Heart right ventricle (tissue), 16 donors: ENCODE measurements at places on chromosomes 6 and 20. TPM values are rescaled to one million over a fixed set of nuclear protein-coding genes. Genes with fewer than 3 reads are reported as not detected.

- H3K27ac ChIP-seq = no peak overlapping the region
- H3K4me3 ChIP-seq = no peak overlapping the region
- H3K27me3 ChIP-seq = no peaks in the 10 kb centered on the region
- no peaks in the 10 kb centered on the region for H3K36me3 ChIP-seq
Observed at GRCh38 chr6:128161263-128161662, 260.4 kb upstream of the THEMIS start.

DNA sequence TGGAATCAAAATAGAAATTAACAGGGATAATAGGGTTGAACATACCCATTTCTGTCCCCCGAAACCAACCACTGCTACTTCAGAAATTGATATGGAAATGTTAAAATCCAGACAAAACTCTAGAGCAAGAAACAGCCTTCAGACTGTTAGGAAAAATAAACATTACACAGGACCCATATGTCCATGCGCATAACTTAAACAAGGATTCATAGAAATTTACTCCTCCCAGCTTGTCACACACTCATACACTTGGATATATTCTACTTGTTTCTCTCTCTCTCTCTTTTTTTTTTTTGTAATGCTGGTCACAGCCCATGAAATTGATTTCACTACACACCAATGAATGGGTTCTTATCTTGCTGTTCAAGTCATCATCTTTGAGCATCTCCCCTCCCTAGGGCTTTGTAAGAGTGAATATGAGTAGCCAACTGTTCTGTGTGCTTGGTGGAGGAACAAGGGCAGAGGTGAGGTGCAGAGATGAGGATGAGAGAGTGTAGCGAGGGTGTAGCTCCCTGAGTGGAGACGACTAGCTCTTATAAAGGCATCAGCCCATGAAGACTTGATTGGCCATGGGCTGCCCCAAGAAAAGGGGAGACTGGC is 61.8 kb upstream of the MLN start:
- peaks cover 16% of the 10 kb centered on the region for H3K27me3 ChIP-seq
- no peaks in the 10 kb centered on the region for H3K36me3 ChIP-seq
- DNase-seq = no peak
- H3K4me1 ChIP-seq = peaks cover 9% of the 10 kb centered on the region

DNA sequence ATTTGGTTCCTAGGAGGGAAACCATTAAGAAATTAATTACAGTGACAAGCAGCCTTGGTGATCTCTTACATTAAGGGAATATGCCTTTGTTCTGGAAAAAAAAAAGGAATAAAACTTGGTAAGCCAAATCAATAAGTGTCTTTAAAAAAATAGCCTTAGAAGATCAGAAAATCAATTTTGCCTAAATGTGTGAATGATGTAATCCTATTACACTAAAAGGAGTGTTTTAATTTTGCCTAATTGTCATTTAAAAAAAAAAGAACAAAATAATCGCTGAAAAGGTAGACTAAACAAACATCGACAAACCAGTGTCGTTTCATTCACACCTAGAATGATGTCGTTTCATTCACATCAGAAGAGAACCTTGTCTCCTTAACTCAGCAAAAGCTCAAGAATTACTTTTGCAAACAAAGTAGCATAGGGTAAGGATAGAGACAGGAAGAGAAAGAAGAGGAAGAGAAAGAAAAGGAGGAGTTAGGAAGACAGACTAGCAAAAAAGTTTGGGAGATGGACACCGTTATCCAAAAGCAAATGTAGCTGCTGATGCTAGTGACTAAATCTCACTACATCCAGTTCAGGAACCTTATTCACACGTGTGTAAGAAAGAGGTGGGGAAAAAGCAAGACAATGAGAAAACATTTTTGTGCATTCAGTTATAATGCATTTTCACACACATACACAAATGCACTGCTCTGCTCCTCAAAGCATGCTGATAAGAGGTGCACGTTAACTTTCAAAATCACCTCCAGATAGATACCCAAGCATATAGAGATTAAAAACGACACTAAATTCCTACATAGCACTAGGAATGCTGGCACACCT is 60.6 kb downstream of the HIVEP2 start:
- DNase-seq = no peak
- H3K36me3 ChIP-seq = no peaks in the 10 kb centered on the region
- H3K27me3 ChIP-seq = no peaks in the 10 kb centered on the region
- H3K4me1 ChIP-seq = peaks cover 61% of the 10 kb centered on the region

DNA sequence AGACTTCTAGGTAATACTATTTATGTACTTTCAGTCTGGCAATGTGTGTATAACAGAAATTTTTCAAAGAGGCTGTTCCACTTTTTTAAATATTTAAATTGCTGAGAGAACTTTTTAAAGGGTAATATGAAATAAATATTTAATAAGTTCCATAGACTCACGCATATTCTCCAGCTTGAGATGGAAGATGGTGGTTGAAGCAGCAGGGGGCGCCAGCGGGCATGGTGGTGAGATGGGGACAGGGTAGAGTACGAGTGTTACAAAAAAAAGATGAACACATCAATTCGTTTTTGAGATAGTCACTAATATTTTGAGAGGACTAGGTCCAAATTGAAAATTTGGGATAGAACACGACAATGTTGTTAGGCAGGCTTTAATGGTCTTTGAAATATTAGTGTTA is 68.4 kb downstream of the RSPO3 start:
- H3K4me1 ChIP-seq = no peaks in the 10 kb centered on the region
- H3K27ac ChIP-seq = no peak overlapping the region
- H3K27me3 ChIP-seq = no peaks in the 10 kb centered on the region
- DNase-seq = peak; percentile 69
- H3K4me3 ChIP-seq = no peak overlapping the region

DNA sequence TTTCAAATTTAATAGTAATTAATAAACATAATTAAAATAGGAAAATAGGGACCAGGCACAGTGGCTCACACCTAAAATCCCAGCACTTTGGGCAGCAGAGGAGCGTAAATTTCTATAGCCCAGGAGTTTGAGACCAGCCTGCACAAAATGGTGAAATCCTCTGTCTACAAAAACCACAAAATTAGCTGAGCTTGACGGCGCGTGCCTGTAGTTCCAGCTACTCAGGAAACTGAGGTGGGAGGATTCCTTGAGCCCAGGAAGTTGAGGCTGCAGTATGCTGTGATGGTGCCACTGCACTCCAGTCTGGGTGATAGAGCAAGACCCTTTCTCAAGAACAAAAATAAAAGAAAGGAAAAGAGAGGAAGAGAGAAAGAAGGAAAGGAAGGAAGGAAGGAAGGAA is 1387.0 kb upstream of the ADGRB3 start:
- no peaks in the 10 kb centered on the region for H3K4me1 ChIP-seq
- no peaks in the 10 kb centered on the region for H3K36me3 ChIP-seq
- no peak overlapping the region for H3K27ac ChIP-seq

DNA sequence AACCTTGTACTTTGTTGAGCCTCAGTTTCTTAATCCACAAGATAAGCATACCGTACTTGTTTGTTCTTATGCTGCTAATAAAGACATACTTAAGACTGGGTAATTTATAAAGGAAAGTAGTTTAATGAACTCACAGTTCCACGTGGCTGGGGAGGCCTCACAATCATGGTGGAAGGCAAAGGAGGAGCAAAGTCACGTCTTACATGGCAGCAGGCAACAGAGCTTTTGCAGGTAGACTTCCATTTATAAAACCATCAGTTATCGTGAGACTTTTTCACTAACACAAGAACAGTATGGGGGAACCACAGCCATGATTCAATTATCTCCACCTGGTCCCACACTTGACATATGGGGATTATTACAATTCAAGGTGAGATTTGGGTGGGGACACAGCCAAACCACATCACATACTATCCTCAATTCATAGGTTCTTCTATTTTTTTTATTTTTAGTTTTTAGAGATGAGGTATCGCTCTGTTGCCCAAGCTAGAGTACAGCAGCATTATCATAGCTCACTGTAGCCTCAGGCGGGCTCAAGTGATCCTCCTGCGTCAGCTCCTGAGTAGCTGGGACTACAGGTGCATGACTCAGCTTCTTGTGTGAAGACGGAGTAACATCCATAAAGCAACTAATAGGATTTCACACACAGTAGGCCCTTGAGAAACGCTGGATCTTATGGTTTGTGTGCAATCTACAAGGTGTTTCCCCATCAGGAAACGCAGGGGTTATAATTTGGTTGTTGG is 76.7 kb upstream of the IYD start:
- no peaks in the 10 kb centered on the region for H3K27me3 ChIP-seq
- DNase-seq = no peak
- H3K4me3 ChIP-seq = no peak overlapping the region
- H3K4me1 ChIP-seq = no peaks in the 10 kb centered on the region
- H3K27ac ChIP-seq = no peak overlapping the region

DNA sequence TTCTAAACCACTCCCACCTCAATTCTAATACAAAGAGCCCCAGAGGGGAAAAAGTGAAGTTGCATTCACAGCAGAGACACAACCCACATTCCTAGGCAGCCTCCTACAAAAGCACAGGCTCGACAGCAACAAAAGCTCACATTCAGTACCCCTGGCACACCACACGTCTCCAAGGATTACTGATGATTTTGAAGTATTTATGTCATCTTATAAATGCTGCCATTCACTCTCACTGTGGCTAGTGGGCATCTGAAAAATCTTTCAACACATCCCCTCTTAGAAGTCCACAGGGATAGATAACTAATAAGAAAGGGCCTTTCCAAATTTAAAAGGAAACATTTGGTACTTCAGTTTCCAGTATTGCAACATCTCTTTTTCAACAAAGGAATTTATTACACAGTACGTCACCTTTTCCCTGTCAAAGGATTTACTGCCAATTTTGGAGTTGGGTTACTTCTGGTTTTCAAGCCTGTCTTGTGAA is 146.7 kb downstream of the TASP1 start:
- H3K36me3 ChIP-seq = no peaks in the 10 kb centered on the region
- no peak for DNase-seq
- H3K4me3 ChIP-seq = no peak overlapping the region
- no peak overlapping the region for H3K27ac ChIP-seq
- no peaks in the 10 kb centered on the region for H3K4me1 ChIP-seq

DNA sequence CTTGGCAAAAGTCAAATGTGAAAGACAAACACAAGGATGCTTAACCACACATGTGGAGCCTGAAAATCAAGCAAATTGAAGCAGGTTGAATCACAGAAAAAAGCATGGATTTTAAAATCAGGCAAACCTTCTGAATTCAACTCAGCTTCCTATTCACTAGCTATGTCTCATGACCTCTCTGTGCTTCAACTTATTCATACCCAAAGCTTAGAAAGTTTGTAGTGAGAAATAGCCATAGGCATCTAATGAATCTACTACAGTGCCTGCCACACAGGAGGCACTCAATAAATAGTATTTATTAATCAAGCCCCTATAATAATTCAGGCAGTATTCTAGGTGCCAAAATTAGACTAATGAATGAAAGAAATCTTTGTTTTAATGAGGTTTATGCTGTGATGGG is 112.2 kb upstream of the TNFAIP3 start:
- no peaks in the 10 kb centered on the region for H3K27me3 ChIP-seq
- no peak for DNase-seq
- H3K27ac ChIP-seq = no peak overlapping the region
- no peak overlapping the region for H3K4me3 ChIP-seq

- peak overlapping the region; percentile 55 for H3K27ac ChIP-seq
- peaks cover 66% of the 10 kb centered on the region for H3K4me1 ChIP-seq
- H3K36me3 ChIP-seq = no peaks in the 10 kb centered on the region
- no peaks in the 10 kb centered on the region for H3K27me3 ChIP-seq
- peak; percentile 67 for DNase-seq
- no peak overlapping the region for H3K4me3 ChIP-seq
Observed at GRCh38 chr6:163709693-163710092, 295.2 kb downstream of the QKI start.

DNA sequence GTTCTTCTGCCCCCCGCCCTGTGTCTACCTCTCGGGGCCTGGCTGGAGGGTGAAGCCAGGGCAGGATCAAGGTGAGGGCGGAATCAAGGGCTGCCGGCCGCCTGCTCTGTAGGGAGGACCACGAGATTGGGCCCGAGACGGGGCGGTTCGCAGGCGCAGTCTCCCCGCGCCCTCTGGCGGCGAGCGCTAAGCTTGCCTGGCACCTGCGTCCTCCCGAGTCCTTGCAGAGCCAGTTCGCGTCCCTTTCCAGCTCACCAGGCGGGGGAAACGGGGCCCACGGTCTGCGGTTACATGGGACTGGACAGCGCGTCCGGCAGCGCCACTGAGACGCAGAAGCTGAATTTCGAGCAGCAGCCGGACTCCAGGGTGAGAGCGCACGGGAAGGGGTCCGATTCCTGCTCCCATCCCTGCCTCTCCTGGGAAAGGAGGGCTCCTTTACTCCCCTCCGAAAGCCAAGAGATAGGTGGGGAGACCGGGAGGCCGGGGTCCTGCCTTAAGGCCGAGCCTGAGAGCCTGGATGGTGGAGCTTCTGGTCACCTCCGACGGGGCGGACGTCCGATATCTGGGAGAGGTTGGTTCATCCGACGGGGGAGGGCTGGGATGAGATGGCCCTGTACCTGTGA is 3.6 kb upstream of the MATN4 start:
- no peak overlapping the region for H3K27ac ChIP-seq
- H3K27me3 ChIP-seq = peaks cover 64% of the 10 kb centered on the region
- no peaks in the 10 kb centered on the region for H3K36me3 ChIP-seq
- H3K4me3 ChIP-seq = no peak overlapping the region
- peaks cover 9% of the 10 kb centered on the region for H3K4me1 ChIP-seq

DNA sequence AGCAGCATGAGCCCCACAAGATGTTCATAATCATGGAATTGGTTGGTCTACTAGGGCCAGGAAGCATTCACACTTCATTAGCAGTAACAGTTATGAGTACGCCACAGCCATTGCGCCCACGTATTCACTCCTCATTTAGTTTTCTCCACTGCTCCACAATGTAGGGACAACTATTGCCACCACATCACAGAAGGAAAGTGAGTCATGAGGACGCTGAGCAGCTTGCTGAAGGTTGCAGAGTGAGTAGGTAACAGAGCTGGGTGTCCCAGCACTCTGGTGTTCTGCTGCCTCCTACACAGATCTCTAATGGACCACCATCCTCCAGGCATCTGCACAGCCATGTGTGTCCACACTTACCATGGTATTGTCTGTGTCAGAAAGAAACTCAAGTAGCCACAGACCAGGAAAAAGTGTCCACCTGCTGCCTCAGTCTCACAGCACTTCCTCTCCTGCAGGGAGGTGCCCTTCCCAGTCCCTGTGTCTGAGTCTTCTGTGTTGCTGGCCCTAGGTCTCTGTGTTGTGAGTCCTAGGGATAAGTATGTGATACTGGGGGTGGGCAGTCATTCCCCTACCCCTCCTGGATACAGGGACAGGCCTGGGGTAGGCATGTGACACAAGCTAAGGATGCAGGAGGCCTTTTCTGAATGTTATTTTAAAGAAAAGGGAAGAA is 103.9 kb downstream of the TTLL2 start:
- H3K4me1 ChIP-seq = no peaks in the 10 kb centered on the region
- DNase-seq = no peak
- no peaks in the 10 kb centered on the region for H3K27me3 ChIP-seq
- H3K27ac ChIP-seq = no peak overlapping the region
- H3K4me3 ChIP-seq = no peak overlapping the region
- no peaks in the 10 kb centered on the region for H3K36me3 ChIP-seq

GRCh38 chr6:36072681-36073080 is 45.1 kb downstream of the MAPK14 start:
- H3K4me1 ChIP-seq = peaks cover 2% of the 10 kb centered on the region
- no peak overlapping the region for H3K27ac ChIP-seq
- no peak overlapping the region for H3K4me3 ChIP-seq
- peaks cover 42% of the 10 kb centered on the region for H3K36me3 ChIP-seq

Gene MROH8
- total RNA-seq = 5.6 TPM

Gene ATP6V1G2
- 1.3 TPM for total RNA-seq

Gene MUC22
- total RNA-seq = 0.25 TPM

Gene ECT2L
- total RNA-seq = 9.9 TPM

Gene SLC44A4
- 0.24 TPM for total RNA-seq

Gene CST1
- total RNA-seq = not detected
